Sigmoid colon (tissue), 7 donors: ENCODE measurements at places on chromosomes 5 and 9. TPM values are rescaled to one million over a fixed set of nuclear protein-coding genes. Genes with fewer than 3 reads are reported as not detected.

UBE2QL1 gene
- total RNA-seq = 5.5 TPM

PRR16 gene
- total RNA-seq = 5.8 TPM

SNCB gene
- total RNA-seq = 2.2 TPM

RORB gene
- 0.82 TPM for total RNA-seq

PCDHB8 gene
- total RNA-seq = 1.9 TPM

CPLANE1 gene
- 37.0 TPM for total RNA-seq

SUB1 gene
- total RNA-seq = 118 TPM

ADRB2 gene
- total RNA-seq = 2.5 TPM

SPATA31A3 gene
- not detected for total RNA-seq

MSMP gene
- total RNA-seq = not detected

OTULIN gene
- total RNA-seq = 26.4 TPM
